ENCODE measurements at places on chromosomes 7 and 10.

DNA sequence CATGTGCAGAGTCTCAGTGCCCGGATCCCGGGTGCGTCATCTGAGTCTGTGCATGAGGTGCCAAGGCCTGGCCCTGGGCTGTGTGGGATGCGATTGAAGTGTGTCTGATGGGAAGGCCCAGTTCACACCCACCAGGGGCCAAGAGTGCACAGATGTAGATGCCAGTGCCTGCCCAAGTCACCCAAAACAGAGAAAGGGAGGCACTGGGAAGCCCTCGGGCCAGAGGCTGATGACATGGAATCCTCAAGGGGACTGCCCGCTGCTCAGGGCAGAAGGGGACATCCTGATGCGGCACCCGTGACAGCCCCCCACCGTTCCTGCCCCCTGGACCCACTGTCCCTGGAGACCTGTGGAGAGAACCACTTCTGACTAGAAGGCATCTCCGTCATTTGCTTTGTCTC is 72.2 kb upstream of the ZNF479 start:
- DNase-seq = no peak

DNA sequence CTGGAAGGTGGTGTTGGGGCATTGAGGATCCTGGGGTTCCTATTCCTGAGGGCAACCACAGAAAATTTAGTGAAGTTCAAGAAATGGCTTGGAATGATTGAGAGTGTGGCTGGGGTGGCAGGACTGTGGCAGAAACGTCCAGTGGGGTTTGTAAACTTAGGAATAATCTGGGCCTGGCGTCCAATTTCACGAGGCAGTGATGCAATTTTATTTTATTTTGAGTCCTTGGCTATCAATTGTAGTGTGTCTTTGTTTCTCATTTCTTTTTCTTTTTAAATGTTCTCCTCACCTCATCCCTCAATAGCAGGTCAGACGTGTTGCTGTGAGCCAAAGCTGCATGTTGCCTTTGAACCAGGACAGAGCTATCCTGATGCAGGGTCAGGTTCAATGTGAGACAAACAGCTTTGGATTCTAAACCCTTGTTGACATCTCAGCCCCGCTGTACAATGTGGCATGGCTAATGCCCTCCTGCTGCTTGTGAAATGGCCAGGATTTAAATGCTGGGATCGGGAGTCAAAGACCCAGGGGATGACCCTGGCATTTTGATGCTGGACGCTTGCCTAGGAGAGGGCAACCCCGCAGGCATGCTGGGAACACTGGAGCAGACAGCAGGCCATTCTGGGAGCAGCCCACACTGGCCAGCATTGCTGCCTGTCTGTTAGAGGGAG is 64.8 kb downstream of the RBM20 start:
- no peak for DNase-seq

DNA sequence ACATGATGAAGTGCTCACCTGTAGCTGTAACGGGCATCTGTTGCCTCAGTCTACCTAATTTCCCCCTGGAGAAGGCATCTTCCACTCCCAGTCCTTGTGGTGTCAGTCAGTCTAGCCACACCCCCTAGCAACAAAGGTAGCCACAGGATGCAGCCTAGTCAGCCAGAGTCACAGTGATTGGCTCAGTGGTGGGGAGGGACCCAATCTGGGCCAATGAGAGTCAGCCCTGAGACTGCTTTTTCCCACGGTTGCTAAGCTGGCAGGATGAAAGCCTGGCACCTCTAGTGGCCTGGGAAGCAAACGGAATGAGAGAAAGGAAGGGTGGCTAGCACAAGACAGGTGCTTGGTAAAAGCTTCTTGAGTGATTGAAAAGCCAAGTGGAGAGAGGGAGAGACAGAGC is 118.6 kb downstream of the SH3PXD2A start:
- DNase-seq = no peak

DNA sequence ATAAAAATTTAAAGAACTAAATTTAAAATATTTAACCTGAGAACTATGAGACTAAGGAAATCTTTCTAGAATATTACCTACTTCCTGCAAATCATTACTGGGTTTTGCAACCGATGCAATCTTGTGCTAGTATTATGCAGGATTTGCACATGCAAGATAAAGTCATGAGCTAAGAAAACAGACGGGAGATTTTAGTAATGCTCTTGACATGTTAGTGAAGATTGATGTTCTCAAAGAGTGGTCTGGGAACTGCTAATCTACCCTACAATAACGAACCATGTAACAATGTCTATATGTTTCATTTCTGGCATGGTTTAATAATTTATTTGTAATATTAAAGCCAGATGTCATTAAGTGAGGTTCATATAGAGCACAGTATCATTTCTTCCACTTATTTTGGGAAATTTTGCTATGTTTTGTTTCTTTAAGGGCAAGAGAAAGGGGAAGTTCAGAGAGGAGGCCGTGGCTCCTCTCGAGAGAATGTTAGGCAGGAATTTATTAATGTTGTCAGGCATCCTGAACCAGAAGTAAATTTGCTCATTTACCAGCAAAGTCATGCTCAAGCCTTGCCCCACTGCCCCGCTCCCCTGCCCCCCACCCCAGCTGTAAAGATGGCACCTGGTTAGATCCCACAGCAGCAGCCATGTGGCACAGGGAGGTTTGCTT is 22.8 kb downstream of the LRRC17 start:
- DNase-seq = no peak

DNA sequence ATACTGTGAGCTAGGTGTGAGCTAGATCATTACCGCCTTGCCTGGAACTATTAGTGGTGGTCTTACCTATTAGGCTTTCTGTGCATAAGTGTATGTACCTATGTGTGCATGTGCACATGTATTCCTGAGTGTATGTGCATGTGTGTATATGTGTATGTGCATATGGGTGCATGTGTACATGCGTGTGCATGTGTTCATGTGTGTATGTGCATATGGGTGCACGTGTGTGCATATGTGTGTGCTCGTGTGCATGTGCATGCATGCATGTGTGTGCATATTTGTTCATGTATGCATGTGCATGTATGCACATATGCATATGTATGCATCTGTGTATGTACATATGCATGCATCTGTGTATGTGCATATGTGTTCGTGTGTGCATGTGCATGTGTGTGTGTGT is 508.3 kb upstream of the ADARB2 start:
- no peak for DNase-seq

GRCh38 chr10:21572578-21572977 is 38.5 kb downstream of the MLLT10 start:
- DNase-seq = peak; percentile 56

- no peak for DNase-seq
Measured at GRCh38 chr7:105227391-105227790, 161.3 kb downstream of the SRPK2 start.

- no peak for DNase-seq
Measured at GRCh38 chr7:111785076-111785475, 222.8 kb upstream of the IMMP2L start.

DNA sequence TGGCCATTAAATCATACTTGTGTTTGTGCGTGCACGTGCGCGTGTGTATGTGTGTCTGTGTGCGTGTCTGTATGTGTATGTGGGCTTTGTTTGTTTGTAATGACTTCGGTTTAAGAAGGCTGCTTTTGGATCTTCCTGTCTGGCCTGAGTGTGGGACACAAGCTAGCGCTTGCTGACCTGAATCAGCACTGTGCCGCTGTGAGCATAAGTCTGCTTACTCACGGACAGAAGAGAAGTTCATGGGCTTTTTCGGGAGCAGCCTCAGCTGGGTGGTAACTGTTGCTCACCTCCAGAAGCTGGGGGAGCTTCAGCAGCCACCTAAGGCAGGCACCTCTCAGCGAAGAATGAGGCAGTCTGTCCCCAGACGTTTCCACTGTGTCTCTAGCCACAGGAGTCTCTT is 56.1 kb upstream of the TRUB1 start:
- DNase-seq = no peak

DNA sequence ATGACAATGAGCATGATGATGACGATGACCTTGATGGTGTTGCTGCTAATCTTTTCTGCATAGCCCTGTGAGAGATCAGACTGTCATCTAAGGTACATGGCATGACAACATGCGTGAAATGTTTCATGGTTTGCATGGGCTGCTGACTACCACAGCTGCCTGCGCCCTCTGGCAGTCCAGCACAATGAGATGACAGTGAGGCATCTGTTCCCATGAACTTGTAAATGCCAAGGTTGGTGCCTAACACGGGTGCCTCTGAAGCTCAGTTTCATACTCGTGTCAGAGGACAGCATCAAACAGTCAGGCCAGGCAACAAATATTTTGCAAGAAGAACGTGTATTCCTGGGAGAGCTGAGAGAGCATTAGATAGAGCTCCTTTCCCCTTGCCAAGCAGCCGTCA is 122.0 kb upstream of the PRKCQ start:
- no peak for DNase-seq

GRCh38 chr10:114665406-114665805 is 7.3 kb upstream of the ABLIM1 start:
- no peak for DNase-seq

DNA sequence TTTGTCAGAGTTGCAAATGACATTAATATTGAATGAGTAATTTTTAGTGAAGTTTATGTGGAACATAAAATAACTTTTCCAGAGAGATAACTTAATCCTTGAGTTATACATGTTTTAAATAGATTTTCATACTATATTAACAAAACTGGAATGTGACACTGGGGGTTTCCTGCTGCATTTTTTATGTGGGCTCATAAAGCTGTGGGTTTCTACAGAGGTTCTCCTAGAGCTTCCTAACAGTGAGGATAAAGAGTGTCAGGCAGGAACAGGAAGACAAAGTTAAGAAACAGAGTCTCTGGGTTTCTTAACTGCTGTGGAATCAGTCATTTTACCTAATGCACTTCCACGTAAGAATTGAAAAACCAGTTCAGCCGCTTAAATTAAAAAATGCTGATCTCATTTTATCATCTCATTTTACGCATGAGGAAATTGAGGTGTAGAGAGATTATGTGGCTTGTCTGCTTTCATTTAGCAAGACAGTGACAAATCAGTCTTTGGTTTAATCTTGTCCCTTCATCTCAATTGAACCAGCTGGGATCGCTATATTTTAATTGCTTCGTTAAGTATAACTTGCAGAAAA is 5.0 kb downstream of the CD36 start:
- DNase-seq = no peak

GRCh38 chr10:14048930-14049613 is 281.7 kb downstream of the FRMD4A start:
- DNase-seq = no peak

- DNase-seq = no peak
Measured at GRCh38 chr10:17729630-17730029, 22.4 kb upstream of the TMEM236 start.

DNA sequence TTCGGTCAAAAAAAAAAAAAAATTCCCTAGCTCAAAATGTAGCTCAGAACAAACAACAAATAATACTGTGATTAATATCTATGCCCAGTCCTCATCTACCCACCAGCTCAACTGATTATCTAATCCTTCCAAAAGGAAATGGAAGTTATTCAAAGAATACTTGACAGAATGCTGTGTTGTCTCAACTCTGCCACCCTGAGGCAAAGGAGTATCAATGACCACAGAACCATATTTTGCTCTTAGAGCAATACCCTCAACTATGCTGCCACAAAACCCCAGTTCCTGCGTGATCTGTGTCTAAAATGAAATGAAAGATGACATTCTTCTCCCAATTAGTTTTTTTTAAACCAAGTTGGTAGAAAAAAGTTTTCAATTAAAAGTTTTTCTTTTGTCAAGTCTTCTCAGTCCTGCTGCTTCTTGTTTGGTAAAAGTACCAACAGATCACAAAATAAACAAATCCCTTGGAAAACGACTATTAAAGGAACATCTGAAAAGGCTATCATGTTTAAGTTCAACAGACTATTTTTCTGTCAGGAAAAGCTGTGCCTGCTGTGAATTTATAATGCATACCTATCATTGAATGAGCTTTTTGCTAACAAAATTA is 21.6 kb downstream of the RBM28 start:
- no peak for DNase-seq

DNA sequence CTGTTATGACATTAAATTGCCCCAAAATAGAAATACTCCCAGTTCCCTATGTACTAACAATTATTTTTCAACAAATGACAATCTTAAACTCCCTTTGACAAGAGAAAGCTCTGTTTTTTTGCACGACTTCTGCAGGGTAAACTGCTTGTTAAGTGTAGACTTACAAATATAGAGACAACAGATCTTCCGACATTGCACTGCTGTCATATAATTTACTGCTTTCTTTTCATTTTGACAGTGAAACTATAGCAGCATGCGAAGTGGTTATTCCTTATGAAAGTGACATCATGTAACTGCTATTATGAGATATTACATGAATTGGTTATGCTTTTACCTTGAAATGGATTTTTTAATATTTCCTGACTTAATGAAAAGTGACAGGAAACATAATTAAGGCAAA is 659.9 kb downstream of the SDK1 start:
- no peak for DNase-seq

Data from AG09319 (cell line).